ENCODE measurements at places on chromosomes 7 and 10.

DNA sequence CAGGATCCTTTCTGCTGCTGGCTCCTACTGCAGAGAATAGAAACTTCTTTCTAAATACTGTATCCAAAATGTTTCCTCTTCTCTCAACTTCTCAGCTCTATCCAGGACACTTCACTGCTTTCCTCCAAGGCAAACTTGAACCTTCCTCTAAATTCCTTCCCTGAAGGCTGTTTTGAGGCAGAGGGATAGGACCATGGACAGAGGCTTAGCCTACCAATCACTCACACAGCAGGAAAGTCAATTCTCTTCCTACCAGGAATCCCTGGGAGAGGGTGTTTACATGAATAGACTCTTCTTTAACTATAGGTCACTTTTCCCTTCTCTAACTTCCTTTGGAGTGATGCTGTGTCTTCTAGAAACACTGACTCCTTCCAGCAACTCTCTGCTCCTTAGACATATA is 115.6 kb upstream of the MKLN1 start:
- no peak for DNase-seq

DNA sequence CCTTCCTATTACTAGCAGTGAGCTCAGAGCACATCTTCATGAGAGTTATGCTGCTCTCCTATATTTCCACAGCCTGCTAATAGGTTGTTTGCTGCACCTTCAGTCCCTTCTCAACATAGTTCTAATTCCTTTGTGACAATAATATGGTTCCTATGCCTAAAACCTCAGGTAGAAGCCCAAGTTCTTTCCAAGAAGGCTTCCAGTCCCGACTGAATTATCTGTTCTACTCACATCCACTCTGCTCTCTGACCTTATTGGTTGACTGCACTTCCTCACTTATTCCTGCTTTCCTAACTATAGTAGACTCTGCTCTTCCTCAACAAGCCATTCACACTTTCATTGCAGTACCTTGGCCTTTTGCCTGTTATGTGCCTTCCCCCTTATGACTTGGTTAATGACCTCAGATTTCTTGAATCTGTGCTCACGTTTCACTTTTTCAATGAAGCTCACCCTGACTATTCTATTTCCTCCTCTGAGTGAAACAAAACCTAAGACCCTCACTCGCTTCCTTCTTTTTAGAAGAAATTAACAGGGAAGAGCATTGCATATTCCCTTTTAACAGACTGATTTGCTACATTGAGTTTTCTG is 132.7 kb downstream of the MDFIC start:
- no peak for DNase-seq

DNA sequence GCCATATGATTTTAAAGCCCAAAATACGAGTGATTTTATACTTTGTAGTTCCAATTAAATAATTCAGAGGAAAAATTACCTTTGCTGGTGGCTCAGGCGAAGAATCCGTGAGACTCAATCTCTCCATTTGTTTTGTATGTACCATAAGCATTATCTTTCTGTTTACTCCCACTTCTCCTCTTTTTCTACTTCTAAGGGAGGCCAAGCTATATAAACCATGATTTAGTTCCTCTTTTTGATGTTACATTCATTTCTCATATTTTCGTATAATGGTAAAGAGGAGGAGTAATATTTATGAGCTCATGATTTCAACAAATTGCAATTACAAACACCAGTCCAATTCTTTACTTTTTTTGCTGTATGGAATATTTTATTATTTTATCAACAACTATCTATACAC is 50.6 kb upstream of the TES start:
- DNase-seq = no peak

DNA sequence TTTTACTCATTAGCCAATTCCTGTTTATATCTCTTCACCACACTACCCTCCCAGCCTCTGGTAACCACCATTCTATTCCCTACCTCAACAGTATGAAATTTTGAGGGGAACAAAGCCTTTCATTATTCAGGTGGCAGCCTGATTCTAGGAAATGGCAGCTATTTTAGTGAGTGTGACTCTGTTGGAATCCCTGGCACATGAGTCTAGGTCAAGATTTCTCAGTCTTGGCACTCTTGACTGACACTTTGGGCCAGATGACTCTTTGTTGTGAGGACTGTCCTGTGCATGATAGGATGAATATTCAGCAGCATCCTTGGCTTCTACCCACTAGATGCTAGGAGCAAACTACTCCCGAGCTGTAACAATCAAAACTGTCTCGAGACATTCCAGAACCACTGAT is 322.8 kb upstream of the PHYHIPL start:
- DNase-seq = no peak

DNA sequence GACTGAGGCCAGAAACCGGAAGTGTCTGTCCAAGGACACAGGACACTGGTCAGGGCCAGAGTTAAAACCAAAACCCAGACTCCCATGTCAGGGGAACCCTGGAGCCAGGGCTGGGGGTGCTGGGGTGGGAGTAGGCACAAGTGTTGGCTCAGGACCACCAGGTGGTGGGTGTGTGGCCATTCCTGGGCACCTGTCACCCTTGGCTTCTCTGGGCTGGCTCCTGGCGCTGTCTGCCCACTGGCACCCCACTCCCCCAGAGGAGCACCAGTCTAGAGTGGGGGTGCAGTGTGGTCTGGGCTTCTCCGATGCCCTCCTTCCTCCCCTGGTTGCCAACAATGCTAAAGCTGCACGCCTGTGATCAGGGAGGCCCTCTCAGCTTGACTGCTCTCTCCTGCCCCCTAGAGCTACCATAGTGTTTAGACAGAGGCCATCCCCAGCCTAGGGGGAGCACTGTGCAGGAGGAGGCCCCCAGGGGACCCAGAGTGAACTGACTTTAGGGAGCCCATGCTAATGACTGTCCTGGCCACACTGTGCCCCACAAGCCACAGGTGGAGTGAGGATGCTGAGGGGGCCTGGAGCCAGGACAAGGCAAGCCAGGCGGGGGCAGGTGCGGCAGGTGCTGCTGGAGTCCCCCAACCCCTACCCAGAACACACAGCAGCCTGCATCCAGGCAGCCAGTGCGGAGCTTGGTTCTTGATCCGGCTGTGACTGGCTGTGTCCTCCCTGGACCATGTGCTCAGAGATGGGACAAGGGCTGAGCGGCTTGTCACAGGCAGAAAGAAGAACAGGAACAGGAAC is 11.0 kb downstream of the RASGEF1A start:
- DNase-seq = peak; percentile 52

DNA sequence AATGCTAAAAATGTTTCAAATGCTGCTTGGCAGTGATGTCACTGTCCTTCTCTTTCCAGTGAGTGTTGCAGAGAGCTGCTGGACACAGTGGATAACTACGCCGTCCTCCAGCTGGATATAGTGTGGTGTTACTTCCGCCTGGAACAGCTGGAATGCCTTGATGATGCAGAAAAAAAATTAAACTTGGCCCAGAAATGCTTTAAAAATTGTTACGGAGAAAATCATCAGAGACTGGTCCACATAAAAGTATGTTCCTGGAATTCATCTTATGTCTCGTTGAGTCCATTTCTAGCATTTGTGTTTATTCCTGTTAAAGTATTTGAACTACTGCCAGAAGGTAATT is 25.2 kb downstream of the NUB1 start:
- DNase-seq = no peak

- DNase-seq = no peak
These were observed 23.4 kb downstream of the KBTBD2 start for GRCh38 chr7:32868116-32868515.

GRCh38 chr7:85023066-85023712 is 163.7 kb downstream of the SEMA3D start:
- no peak for DNase-seq

GRCh38 chr7:72492461-72493065 is 80.4 kb upstream of the CALN1 start:
- no peak for DNase-seq

GRCh38 chr10:90919683-90920574 is 958 bp downstream of the ANKRD1 start:
- DNase-seq = no peak

GRCh38 chr7:71208881-71209280 is 76.9 kb downstream of the GALNT17 start:
- DNase-seq = no peak

DNA sequence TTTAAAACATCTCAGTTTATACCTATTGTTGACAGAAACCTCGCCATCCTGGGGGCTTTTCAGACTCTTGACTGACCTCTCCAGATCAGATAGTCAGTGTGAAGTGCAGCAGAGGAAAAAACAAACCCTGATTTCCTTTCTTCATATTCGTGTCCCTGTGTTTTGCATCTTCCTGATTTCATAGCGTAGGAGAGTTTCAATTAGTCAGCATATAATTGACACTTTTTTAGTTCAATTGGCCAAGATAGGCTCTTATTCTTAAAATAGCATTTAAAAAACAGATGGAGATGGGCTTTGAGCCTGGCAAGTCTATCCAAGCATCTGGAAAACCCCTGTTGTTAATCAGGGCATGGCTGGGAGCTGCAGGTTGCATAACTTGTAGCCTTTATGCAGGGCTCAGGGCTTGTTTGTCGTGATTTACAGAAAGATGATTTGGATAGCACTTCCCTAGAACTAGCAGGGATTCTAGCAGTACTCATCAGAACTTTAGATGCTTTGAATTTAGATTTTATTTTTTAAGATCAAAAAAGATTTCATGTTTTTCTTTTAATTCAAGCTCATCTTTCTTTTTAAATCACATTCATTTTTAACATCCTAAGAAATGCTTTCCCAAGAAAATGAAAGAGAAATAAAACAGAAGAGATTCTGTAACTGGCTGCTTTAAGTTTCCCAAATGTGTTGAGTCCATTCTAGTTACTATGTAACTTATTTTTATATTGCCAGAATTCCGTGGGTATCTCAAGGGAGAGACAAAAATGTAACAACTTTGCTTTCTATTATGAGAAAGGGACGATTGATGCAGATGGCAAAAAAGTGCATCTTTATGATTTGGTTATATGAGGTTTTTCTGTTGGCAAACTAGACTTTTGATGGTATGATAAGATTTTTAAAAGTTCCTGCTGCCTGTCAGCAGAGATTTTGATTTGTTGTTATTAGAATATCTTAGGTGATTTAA is 270.8 kb upstream of the FZD8 start:
- DNase-seq = no peak

- no peak for DNase-seq
These were observed 205.4 kb downstream of the DNAJC1 start for GRCh38 chr10:21797984-21798765.

GRCh38 chr7:49718760-49719159 is 54.7 kb upstream of the VWC2 start:
- no peak for DNase-seq

- no peak for DNase-seq
These were observed 438.1 kb downstream of the MDFIC start for GRCh38 chr7:115359955-115360354.

DNA sequence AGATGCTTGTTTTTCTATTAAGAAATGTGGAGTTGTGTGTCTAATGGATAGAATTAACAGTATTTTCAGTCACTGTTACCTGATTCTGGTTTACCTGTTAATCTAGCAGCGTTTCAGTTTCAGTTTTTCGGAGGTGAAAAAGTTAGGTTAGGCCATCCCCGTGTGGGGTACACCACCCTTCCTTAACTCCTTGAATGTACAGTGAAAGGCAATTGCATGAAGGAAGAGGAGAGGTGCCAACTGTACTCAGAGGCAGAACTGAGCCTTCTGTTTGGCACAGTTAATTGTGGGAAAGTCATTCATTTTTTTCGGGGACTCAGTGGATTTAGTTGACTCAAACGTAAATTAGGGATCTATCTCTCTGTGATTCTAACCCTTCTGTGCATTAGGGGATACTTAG is 35.5 kb downstream of the RPA3 start:
- no peak for DNase-seq

DNA sequence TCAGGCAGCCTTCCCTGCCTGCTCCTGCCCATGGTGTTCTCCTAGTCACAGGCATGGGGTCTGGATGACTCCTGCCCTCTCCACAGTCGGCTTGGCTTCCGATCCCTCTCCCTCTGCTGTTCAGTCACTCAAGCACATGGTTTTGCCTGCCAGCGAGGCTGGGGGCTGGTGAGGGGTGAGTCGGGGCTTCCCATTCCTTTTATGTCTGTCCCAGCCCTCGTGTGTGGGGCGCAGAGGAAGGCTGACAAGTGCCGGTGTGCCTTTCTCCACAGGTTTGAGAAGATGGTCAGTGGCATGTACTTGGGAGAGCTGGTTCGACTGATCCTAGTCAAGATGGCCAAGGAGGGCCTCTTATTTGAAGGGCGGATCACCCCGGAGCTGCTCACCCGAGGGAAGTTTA is 40.1 kb downstream of the TACR2 start:
- DNase-seq = no peak

DNA sequence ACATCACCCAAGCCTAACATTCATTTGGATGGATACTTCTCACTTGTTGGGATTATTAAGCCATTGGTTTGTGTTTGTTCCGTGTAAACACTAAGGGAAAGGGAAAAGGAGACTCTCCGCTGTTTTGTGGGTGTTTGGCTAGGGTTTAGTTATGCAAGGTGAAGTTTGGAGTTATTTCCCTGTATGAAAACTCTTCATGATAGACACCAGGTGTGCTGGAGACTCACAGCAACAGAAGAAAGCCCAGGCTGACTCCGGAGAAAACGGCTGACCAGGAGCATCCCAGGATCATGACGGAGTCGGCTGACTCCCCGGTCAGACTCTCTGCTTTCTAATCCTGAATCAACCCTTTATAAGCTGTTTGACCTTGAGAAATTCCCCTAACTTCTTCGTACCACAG is 94.1 kb upstream of the KLF6 start:
- no peak for DNase-seq

- no peak for DNase-seq
These were observed 82.5 kb downstream of the RNLS start for GRCh38 chr10:88500656-88501055.

- DNase-seq = no peak
These were observed 27.3 kb downstream of the CCNY start for GRCh38 chr10:35363587-35363986.

DNA sequence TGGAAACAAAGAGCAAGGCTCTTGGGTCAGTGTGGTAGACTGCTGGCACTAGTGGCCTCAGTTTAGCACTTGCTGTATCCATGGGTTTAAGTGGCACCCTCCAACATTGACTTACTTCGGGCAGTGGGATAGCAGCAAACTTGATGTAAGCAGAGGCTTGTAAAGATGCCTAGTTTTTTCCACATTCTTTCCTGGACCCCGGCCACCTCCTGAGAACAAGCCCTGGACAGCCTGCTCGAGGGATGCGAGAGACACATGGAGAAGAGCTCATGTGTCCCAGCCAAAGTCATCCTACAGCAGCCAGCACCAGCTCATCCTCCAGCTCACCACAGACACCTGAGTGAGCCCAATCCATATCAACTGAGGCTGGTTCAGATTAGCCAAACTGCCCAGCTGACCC is 142.7 kb upstream of the PCBD1 start:
- no peak for DNase-seq

- no peak for DNase-seq
These were observed 214.1 kb downstream of the TFEC start for GRCh38 chr7:115816318-115816974.

- DNase-seq = no peak
These were observed 266.5 kb upstream of the NPY start for GRCh38 chr7:24017519-24017918.

GRCh38 chr10:110502072-110502845 is 4.6 kb downstream of the DUSP5 start:
- no peak for DNase-seq

GRCh38 chr7:42120191-42120590 is 116.8 kb downstream of the GLI3 start:
- DNase-seq = no peak

GRCh38 chr10:117666965-117667364 is 124.4 kb downstream of the EMX2 start:
- DNase-seq = no peak

Measured in left forelimb (tissue), 1 donor.